ENCODE measurements at places on chromosomes 4 and X. TPM values are rescaled to one million over a fixed set of nuclear protein-coding genes. Genes with fewer than 3 reads are reported as not detected.

DNA sequence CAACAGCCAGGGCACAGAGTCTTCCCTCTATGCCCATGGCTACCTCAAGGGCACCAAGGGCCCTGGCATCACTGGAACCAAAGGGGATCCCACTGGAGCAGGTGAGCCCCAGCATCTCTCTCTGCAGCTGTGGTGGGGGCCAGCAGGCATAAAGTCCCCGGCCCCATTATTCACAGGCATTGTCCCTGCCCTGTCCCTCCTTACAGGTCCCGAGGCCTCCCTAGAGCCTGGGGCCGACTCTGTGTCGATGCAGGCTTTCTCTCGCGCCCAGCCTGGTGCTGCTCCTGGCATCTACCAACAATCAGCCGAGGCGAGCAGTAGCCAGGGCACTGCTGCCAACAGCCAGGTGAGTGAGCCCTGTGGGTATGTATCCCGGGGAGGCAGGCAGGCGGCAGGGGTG lies 12.3 kb upstream of the UBA1 start:
- no peak overlapping the region for H3K27ac ChIP-seq
- no peaks in the 10 kb centered on the region for H3K27me3 ChIP-seq
- H3K4me1 ChIP-seq = peaks cover 2% of the 10 kb centered on the region
- no peak overlapping the region for H3K4me3 ChIP-seq

DNA sequence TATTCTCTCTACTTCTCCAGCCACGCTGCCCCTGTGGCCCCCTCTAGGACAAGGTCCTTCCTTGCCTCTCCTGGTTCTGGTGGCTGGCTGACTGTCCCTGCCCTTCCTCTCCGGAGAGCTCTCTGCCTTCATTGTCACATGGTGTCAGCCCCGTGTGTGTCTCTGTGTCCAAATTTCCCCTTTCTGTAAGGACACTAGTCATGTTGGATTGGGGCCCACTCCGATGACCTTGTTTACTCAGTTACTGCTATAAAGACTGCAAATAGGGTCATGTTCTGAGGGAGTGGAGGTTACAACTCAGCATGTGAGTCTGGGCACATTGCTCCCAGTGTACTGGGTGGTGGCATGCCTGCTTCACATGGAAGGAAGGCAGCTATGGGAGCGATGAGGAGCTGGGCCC lies 129.5 kb upstream of the PSAPL1 start:
- H3K27me3 ChIP-seq = no peaks in the 10 kb centered on the region
- no peak for DNase-seq
- no peak overlapping the region for H3K4me3 ChIP-seq
- H3K27ac ChIP-seq = no peak overlapping the region
- no peaks in the 10 kb centered on the region for H3K4me1 ChIP-seq

DNA sequence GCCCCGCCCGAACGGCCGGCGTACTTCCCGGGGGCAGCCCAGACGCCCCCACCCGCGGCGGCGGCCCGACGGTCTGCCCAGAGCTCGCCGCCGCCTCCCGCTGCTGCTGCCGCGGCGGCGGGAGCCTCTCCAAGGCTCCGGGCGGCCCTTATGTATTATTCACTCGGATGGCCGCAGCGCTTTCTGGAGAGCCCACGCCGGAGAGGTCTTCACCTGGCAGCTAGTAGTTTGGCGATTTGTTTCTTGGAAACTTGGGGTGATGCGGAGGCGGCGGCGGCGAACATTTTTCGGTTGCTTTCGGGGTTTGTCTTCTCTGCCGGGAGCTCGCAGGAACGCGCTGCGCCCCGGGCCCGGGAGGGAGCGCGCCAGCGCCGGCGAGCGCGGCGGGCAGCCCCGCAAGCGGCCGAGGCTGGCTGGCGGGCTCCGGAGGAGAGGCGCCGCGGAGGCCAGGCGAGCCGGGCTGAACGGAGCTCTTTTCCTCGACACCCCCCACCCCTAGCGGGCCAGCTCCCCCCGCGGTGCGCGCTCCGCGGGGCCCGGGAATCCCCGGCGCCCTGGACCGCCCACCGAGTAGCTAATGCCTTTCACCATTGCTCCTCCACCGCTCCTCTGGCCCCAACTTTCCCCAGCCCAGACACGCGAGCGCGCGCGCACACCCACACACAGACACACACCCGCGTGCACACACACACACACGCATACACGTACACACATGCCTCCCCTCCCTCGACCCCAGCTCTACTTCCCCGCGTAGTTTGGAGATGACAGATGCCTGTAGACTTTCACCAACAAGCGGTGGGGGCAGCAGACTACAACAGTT lies 113.5 kb downstream of the DHX15 start:
- peak overlapping the region; percentile 72 for H3K4me3 ChIP-seq
- H3K27me3 ChIP-seq = peaks cover 80% of the 10 kb centered on the region
- DNase-seq = no peak
- no peaks in the 10 kb centered on the region for H3K36me3 ChIP-seq
- peaks cover 40% of the 10 kb centered on the region for H3K4me1 ChIP-seq

- no peaks in the 10 kb centered on the region for H3K36me3 ChIP-seq
- no peaks in the 10 kb centered on the region for H3K4me1 ChIP-seq
- no peak overlapping the region for H3K4me3 ChIP-seq
- H3K27me3 ChIP-seq = no peaks in the 10 kb centered on the region
Observed at GRCh38 chr4:20095805-20096541, 155.7 kb upstream of the SLIT2 start.

GRCh38 chrX:73213734-73214425 lies 771 bp downstream of the NAP1L2 start:
- peak overlapping the region; percentile 87 for H3K27ac ChIP-seq
- no peak for DNase-seq
- peak overlapping the region; percentile 91 for H3K4me3 ChIP-seq
- peaks cover 6% of the 10 kb centered on the region for H3K27me3 ChIP-seq
- no peaks in the 10 kb centered on the region for H3K36me3 ChIP-seq

GRCh38 chrX:118345045-118345463 lies 852 bp upstream of the WDR44 start:
- peak overlapping the region; percentile 98 for H3K27ac ChIP-seq
- DNase-seq = no peak
- H3K36me3 ChIP-seq = peaks cover 4% of the 10 kb centered on the region
- H3K27me3 ChIP-seq = no peaks in the 10 kb centered on the region
- H3K4me3 ChIP-seq = peak overlapping the region; percentile 94
- H3K4me1 ChIP-seq = peaks cover 32% of the 10 kb centered on the region

DNA sequence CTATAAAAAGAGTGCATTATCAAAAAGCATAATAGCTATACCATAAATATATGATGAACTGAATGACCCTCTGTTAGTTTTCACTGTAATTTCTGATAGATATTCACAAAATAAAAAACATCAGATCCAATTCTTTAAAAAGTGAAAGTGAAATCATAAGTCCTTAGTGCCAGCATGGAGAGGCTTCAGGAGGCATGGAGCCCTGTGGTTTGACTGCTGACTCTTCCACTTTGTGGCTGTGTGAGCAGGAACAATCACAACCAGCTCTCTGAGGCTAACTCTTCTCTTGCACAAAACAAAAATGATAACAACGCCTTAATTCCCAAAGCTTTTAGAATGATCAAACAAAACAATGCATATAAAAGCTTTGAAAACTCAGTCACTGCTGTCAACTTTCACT lies 1143.9 kb downstream of the PDHA2 start:
- no peak overlapping the region for H3K27ac ChIP-seq
- H3K36me3 ChIP-seq = no peaks in the 10 kb centered on the region
- no peaks in the 10 kb centered on the region for H3K27me3 ChIP-seq
- DNase-seq = no peak

- DNase-seq = no peak
- H3K27me3 ChIP-seq = no peaks in the 10 kb centered on the region
- no peaks in the 10 kb centered on the region for H3K4me1 ChIP-seq
Observed at GRCh38 chrX:73831500-73831899, 268.5 kb downstream of the CHIC1 start.

GRCh38 chr4:105107095-105107856 lies 39.4 kb upstream of the TET2 start:
- no peak for DNase-seq
- no peak overlapping the region for H3K4me3 ChIP-seq
- no peaks in the 10 kb centered on the region for H3K36me3 ChIP-seq
- no peaks in the 10 kb centered on the region for H3K4me1 ChIP-seq

- no peaks in the 10 kb centered on the region for H3K27me3 ChIP-seq
- no peak for DNase-seq
- H3K36me3 ChIP-seq = no peaks in the 10 kb centered on the region
- no peak overlapping the region for H3K4me3 ChIP-seq
- no peaks in the 10 kb centered on the region for H3K4me1 ChIP-seq
Observed at GRCh38 chr4:139617702-139618490, 47.7 kb upstream of the MGST2 start.

GRCh38 chr4:142846729-142847596 lies 862 bp upstream of the INPP4B start:
- peaks cover 10% of the 10 kb centered on the region for H3K27me3 ChIP-seq
- no peaks in the 10 kb centered on the region for H3K36me3 ChIP-seq
- H3K27ac ChIP-seq = peak overlapping the region; percentile 84

DNA sequence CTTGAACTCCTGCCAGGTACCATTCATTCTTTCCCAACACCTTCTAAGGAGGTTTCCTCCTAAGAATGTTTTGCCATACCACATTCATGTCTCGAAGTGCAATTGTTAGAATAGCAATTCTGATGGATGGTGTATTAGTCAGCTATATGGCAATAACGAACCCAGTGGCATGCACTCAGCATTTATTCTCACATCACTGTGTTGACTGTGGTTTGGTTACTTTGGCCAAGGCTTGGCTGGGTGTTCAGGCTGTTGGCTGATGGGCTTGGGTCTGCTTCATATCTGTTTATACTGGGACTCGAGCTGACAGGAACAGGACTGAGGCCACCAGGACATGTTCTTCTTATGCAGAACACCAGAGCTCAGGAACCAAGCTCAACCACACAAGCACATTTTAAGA lies 31.7 kb downstream of the PSAPL1 start:
- H3K36me3 ChIP-seq = no peaks in the 10 kb centered on the region
- DNase-seq = no peak
- no peaks in the 10 kb centered on the region for H3K4me1 ChIP-seq

- no peak overlapping the region for H3K27ac ChIP-seq
- no peaks in the 10 kb centered on the region for H3K36me3 ChIP-seq
- H3K4me1 ChIP-seq = no peaks in the 10 kb centered on the region
Observed at GRCh38 chr4:188839704-188840103, 700.5 kb downstream of the TRIML1 start.

DNA sequence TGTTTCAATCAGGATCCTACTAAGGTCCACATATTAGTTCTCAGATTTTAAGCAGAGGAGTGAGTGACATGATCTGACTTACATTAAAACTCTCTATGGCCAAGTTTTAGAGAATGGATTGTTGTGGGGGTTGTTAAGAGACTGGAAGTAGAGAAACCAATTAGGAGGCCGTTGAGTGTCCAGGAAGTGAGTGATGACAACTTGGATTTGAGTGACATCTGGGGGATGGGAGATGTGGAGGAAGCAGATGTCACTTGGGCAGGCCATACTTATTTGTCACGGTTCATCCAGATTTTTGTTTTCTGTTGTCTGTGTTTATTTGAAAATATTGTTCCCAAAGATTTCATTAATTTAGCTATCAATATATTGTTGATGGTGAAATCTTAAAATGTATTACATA lies 28.3 kb downstream of the ADD1 start:
- H3K4me1 ChIP-seq = peaks cover 44% of the 10 kb centered on the region
- H3K27ac ChIP-seq = peak overlapping the region; percentile 73
- DNase-seq = no peak
- no peaks in the 10 kb centered on the region for H3K27me3 ChIP-seq
- H3K36me3 ChIP-seq = peaks cover 26% of the 10 kb centered on the region

- DNase-seq = no peak
- H3K4me1 ChIP-seq = peaks cover 73% of the 10 kb centered on the region
- H3K27me3 ChIP-seq = no peaks in the 10 kb centered on the region
- peak overlapping the region; percentile 4 for H3K27ac ChIP-seq
Observed at GRCh38 chr4:102620697-102621497, 119.7 kb downstream of the NFKB1 start.

- peak overlapping the region; percentile 93 for H3K4me3 ChIP-seq
- H3K36me3 ChIP-seq = peaks cover 25% of the 10 kb centered on the region
- peak overlapping the region; percentile 90 for H3K27ac ChIP-seq
- H3K27me3 ChIP-seq = no peaks in the 10 kb centered on the region
Observed at GRCh38 chr4:109703664-109704361, 568 bp upstream of the CASP6 start.

DNA sequence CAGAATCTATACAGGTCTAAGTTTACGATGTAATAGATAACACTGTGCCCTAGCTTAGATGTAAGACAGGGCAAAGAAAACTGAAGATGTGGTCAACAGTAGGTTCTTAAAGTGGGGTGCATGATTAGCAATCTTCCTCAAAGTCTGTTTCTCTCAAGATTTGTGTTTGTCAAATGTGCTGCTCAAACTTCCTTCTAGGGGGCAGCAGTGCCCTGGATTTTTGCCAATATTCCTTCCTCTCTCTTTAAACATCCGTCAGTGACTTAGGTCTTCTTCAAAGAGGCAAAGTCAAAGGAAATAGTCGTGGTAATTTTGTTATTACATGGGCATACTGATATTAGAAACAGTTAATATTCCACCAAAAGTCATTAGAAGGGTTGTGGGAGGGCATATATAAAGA lies 4.2 kb upstream of the PDHA2 start:
- H3K27me3 ChIP-seq = no peaks in the 10 kb centered on the region
- no peak overlapping the region for H3K4me3 ChIP-seq
- no peak overlapping the region for H3K27ac ChIP-seq
- DNase-seq = no peak

- no peak for DNase-seq
- peaks cover 1% of the 10 kb centered on the region for H3K27me3 ChIP-seq
- H3K27ac ChIP-seq = no peak overlapping the region
- no peaks in the 10 kb centered on the region for H3K4me1 ChIP-seq
- no peak overlapping the region for H3K4me3 ChIP-seq
- no peaks in the 10 kb centered on the region for H3K36me3 ChIP-seq
Observed at GRCh38 chrX:9081271-9081670, 47.3 kb upstream of the FAM9B start.

DNA sequence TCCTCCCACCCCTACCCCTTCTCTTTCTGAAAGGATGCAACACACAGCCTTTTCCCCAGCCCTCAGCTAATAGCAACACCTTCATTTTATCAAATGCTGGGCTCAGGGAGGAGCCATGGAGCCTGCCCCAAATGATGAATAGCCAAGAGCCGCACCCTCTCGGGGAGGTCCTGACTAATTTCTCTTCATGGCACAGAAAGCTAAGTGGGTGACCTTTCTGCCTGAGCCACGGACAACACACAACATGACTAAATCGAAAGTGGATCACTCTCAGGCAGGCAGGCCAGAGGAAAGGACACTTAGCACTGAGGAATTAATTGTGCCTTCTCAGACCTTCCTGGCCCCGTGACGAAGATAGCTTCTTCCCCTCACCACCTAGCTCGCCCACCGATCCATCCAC lies 165.1 kb upstream of the RAI2 start:
- no peaks in the 10 kb centered on the region for H3K4me1 ChIP-seq
- no peak overlapping the region for H3K4me3 ChIP-seq
- no peak overlapping the region for H3K27ac ChIP-seq
- H3K36me3 ChIP-seq = no peaks in the 10 kb centered on the region
- no peaks in the 10 kb centered on the region for H3K27me3 ChIP-seq

GRCh38 chrX:133294126-133294525 lies 76.0 kb upstream of the TFDP3 start:
- H3K36me3 ChIP-seq = no peaks in the 10 kb centered on the region
- no peak overlapping the region for H3K27ac ChIP-seq
- H3K4me3 ChIP-seq = no peak overlapping the region

The DMRTC1B gene
- 0.12 TPM for total RNA-seq

The MTNR1A gene
- total RNA-seq = not detected

The SORCS2 gene
- total RNA-seq = not detected

The TSPAN7 gene
- total RNA-seq = 0.21 TPM

The IL2RG gene
- 447 TPM for total RNA-seq

The SOD3 gene
- not detected for total RNA-seq

The TMLHE gene
- 13.1 TPM for total RNA-seq

The STPG2 gene
- 0.12 TPM for total RNA-seq

The CT45A3 gene
- not detected for total RNA-seq

The PAGE1 gene
- total RNA-seq = not detected

The F8A1 gene
- total RNA-seq = 11.0 TPM

The DNAAF6 gene
- total RNA-seq = not detected

Measured in activated CD4-positive, alpha-beta T cell treated with anti-CD3 and anti-CD28 coated beads, Interleukin-2, amount 10 ng/mL, durations not matched to agents 7 days and 5 days (primary cell).